ENCODE measurements at places on chromosomes 4 and X.

- DNase-seq = no peak
These were observed 15.4 kb downstream of the AFP start for GRCh38 chr4:73451404-73451803.

DNA sequence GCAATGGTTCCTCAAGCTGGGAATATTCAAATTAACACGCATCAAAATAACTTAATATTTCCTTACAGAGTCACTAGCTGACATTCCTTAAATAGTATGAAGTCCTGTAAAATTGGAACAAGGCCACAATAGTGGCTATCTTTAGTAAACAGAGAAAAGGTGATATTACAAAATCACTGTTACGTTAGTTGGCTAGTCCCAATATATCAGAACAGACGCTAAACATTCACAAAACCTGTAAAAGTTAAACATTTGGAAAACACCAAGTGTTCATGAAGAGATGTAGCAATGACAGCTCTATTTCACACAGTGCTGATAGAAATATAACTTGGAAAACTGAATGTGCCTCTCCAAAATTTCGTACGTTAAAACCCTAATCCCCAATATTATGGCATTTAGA lies 61.0 kb upstream of the FAM47C start:
- no peak for DNase-seq

DNA sequence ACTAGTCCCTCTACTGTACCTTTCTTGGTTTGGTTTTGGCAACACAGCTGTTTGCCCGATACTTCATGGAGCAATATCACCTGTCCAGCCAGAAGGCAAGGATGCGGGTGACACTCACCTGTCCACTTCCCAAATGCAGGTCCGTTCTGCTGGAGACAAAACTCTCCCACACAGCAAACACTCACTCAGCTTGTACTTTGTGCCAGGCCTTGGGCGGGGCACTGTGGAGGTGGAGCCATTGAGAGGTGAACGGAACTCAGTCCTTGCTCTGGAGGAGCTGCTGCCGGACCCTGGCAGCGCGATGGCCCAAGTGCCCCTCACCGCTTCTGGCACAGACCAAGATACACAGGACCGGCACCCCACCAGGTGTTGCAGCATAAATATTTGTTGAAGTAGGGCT lies 15.3 kb upstream of the HMGB3 start:
- DNase-seq = no peak

DNA sequence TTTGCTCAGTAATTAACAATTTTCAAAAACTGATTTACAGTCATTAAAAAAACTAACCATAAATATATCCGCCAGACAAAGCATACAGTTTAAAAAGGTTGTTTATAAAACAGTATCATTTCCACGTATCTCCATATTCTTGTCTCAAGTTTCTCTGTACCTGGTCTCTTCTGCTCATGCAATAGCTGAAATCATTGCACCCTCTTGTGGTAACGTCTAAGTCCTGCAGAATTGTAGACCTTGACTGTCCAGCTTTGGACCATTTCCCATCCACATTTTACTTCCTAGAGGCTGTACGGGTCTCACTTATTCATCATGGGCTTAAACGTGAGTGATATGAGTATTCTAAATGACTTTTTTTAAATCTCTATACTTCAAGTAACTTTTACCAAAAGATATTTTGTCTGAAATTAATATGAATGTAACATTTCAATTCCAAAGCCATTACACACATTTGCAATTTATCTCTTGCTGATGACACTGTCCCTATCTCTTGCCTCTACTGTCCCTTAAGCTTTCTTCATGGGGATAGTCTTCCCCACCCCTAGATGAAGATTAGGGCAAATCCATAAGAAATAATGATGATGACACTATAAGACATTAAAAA lies 118.5 kb downstream of the BTC start:
- DNase-seq = no peak

- DNase-seq = no peak
These were observed 135.4 kb upstream of the FRMPD4 start for GRCh38 chrX:12002876-12003275.

- DNase-seq = no peak
These were observed 250.0 kb downstream of the GPAT3 start for GRCh38 chr4:83785891-83786290.

DNA sequence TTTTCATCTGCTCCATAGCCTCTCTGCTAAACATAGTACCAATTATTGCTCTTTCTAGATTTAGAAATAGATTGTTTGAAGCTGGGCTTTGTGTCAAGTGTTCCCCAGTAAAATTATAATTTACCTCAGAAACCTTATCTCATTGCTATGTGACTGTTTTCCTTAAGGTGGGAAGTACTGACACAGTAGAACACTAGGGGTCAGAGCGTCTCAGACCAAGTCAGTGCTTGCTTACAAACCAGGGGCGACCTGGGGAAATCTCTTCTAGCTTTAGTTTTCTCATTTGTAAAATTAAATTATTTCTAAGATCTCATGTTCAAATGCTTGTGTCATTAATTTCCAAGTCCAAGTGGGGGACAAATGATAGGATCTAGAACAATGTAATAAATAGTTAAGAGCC lies 360.4 kb downstream of the RAPGEF2 start:
- DNase-seq = no peak

GRCh38 chrX:134684956-134685355 lies 26.7 kb upstream of the PLAC1 start:
- no peak for DNase-seq

DNA sequence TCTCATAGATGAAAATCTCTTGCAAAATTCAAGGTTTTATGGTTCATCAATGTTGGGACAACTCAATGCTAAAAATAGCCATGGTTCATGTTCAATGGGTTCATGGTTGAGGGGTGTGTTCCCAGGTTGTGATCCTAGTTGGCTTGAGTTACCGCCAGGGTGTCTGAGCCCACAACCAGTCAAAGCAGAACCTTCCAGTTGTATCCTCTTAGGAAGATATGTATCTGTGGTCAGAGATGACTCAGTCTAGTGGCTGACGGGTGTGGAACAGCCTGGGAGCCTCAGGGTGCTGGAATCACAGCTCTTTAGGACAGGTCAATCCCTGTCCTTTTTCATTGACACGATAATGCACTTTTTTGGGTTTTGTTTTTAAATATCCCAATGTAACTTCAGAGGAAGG lies 192.3 kb upstream of the NR3C2 start:
- no peak for DNase-seq

- no peak for DNase-seq
These were observed 202.6 kb downstream of the SPOCK3 start for GRCh38 chr4:167031534-167032156.

DNA sequence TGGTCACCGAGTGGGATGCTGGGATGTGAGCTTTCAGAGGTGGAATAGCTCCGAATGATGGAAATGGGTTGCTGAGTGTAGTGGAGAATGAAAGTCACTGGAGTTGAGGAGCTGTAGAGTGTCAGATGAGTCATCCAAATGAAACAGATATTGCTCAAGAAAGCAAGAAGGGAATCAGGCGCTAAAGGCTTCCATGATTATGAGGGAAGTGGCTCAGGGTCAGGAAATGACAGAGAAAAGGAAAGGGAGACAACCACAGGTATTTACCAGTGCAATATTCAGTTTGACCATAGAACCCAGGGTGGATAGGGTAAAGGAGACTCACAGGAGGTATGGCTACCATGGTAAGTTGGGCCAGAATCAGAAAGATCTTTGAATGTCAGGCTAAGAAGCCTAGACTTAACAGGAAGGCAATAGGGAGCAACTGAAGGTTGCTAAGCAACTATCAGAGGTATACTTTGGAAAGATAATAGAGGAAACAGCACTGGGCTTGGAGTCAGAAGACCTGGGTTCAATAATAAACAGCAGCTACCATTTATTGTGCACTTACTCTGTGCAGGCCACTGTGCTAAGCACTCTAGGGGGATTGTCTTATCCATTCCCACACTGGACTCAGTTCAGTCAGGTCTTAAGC lies 11.7 kb downstream of the LAS1L start:
- no peak for DNase-seq

DNA sequence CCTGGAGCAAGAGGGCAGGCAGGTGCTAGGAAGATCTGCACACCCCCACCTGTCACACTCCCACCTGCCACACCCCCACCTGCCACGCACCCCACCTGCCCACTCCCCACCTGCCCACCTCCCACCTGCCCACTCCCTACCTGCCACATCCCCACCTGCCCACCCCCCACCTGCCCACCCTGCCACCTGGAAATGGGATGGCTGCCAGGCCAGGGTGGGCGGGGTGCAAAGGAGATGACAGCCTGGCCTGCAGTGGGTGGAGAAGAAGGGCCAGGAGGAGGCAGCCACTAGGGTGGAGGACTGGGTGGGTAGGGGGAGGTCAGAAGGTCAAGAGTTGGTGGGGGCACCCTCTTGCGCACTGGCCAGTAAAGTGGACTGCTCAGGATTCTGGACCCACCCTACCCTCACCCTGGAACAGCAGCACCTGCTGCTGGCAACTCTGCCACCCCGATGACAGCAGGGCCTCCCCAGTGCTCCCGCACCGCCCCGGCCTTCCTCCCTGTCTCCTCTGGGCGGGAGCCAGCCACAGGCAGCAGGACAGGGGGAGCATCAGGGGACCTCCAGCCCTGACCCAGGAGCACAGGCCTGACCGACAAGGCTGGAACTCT lies 66.8 kb upstream of the NKX1-1 start:
- no peak for DNase-seq

GRCh38 chr4:153212736-153213135 lies 8.5 kb downstream of the TRIM2 start:
- no peak for DNase-seq

DNA sequence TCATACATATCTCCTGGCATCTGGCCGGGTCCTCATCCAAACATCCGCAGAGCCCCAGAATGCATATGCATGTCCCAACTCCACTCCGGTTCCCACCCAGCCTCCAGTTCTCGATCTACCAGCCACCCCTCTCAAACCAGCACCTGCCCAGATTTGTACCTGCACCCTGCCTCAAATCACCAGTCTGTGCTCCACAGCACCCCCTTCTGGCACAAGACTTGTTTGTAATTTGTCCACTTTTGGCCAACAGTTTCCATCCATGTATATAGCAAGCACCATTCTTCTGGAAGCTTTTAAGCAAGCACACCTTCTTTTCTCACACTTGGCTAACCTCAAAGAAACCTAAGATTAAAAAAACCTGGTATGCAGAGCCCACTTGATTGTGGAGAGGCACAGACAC lies 644.1 kb downstream of the MID1IP1 start:
- no peak for DNase-seq

- DNase-seq = no peak
These were observed 1.0 kb upstream of the DAPP1 start for GRCh38 chr4:99815597-99816011.

DNA sequence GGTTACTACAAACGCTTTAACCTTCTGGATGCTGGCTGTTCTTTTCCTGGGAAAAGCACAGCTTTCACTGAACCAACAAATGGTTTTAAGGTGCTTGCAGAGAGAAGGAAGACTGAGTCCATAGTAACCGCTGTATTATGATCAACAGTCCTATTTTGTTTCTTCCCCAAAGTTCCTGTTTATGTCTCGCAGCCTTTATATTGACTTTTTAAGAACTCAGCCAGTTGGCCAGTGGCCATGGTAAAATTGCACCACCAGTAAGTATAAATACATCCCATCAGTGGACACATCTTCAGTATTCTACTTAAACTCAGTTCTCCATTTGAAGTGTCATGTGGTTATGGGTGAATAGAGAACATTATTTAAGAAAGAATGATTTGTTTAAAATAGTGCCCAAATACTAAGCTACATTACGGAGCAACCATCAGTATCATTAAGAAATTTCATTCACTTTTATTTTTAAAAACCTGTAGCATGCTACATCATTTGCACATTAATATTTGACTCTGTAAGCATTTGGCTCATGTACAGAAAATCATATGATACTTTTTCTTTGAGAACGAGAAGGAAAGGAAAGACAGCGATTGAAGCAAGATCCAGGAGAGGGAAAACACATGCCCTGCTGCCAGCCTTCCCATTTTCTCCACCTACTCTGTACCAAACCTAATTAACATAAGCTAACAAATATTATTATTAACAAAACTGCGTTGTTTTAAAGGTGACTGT lies 287.0 kb downstream of the ARHGAP24 start:
- DNase-seq = no peak

GRCh38 chr4:1793496-1793840 lies 375 bp downstream of the FGFR3 start:
- DNase-seq = no peak

GRCh38 chr4:19429684-19430083 lies 822.0 kb upstream of the SLIT2 start:
- DNase-seq = no peak

DNA sequence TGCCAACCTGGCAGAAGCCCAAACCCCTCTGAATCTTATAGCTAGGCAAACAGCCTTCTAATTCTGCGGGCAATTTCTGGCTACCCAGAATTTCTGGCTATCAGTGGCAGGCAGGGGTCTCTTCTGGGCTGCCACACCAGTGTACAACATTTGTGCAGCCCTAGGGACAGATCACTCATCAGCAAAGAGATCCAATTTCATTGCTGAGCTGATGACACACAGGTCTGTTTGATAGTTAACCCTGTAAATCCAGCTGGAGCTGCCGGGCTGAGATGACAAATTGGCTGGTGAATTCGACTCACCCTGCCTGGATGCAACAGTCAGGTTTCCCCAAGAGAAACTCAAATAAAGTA lies 2.4 kb downstream of the MID1 start:
- no peak for DNase-seq

- no peak for DNase-seq
These were observed 21.3 kb downstream of the ETDA start for GRCh38 chrX:135273162-135273561.

DNA sequence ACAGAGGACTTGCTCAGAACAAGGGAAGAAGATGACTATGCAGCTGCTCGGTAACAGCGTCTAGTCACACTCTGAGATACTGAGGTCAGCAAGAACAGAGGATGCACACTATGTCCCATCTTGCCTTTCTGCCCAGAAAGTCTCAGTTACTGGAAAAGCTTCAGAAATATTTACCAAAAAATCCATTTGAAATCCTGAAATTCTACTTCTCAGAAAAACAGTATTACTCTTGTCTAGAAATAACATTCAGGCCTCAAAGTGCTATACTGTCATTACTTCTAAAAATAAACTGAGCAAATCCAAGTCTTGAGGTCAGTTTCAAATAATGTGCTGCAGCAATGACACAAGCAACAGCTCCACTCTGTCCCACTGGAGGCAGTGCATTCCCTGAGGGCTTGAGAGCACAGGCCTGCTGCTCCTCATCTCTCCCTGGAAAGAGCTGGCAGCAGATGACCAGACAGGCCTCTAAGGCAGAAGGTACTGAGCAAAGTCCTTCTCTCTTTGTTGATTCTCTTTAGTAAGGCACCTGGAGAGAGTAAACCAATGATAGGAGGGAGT lies 76.9 kb downstream of the CAMK2D start:
- no peak for DNase-seq

DNA sequence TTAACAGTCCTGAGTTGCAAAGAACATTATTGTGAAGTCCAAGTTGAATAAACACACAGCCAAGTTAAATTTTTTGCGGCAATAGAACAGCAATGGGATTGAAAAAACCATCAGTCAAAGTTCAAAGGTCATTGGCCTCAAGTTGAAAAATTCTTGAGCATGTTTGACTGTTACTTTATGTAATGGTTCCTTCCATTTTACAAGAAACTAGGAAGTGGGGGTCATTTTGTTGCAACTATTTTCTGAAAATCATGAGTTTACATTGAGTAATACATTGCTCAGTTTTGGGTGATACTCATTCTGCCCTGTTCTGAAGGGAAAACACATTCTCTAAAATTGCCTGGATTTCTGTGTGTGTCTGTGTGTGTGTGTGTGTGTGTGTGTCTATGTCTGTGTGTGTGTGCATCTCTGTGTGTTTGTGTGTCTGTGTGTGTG lies 5.2 kb upstream of the IRF2 start:
- DNase-seq = no peak

GRCh38 chr4:144399927-144400326 lies 246.0 kb upstream of the HHIP start:
- no peak for DNase-seq

All from GM06990 (cell line).